Fibroblast of skin of left quadriceps (primary cell): ENCODE measurements at places on chromosomes 11 and 22.
A peak's percentile ranks its signal among the peaks of the same experiment; 100 is the strongest.

DNA sequence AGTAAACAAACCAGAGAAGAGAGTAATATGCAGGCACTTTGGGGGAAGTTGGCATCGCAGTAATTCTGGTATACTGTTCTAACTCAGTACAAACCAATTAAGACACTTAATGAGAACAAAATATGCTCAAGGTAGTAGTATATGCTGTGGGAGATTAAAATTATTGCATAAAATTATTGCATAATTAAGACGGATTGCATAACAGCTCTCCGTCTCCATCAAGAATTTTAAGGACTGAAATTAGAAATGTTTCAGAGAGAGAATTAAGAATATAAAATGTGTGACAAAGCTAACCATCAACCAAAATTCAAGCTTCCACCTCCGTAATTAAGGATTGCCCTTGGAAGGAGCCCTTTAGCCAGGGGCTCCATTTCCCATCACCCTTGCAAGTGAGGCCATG is 428.5 kb downstream of the ETS1 start:
- DNase-seq, result no peak

DNA sequence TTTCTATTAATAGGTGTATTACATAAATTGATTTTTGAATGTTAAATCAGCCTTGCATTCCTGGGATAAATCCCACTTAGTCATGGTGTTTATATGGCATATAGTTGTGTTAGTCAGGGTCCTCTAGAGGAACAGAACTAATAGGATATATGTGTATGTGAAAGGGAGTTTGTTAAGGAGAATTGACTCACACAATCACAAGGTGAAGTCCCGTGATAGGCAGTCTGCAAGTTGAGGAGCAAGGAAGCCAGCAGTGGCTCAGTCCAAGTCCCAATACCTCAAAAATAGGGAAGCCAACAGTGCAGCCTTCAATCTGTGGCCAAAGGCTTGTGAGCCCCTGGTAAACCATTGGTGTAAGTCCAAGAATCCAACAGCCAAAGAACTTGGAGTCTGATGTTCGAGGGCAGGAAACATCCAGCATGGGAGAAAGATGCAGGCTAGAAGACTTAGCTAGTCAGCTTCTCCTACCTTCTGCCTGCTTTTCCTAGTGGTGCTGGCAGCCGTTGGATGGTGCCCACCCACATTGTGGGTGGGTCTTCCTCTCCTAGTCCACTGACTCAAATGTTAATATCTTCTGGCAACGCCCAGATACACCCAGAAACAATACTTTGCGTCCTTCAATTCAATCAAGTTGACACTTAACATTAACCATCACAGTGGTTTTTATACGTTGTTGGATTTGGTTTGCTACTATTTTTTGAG is 12.9 kb downstream of the SFI1 start:
- DNase-seq, result no peak

DNA sequence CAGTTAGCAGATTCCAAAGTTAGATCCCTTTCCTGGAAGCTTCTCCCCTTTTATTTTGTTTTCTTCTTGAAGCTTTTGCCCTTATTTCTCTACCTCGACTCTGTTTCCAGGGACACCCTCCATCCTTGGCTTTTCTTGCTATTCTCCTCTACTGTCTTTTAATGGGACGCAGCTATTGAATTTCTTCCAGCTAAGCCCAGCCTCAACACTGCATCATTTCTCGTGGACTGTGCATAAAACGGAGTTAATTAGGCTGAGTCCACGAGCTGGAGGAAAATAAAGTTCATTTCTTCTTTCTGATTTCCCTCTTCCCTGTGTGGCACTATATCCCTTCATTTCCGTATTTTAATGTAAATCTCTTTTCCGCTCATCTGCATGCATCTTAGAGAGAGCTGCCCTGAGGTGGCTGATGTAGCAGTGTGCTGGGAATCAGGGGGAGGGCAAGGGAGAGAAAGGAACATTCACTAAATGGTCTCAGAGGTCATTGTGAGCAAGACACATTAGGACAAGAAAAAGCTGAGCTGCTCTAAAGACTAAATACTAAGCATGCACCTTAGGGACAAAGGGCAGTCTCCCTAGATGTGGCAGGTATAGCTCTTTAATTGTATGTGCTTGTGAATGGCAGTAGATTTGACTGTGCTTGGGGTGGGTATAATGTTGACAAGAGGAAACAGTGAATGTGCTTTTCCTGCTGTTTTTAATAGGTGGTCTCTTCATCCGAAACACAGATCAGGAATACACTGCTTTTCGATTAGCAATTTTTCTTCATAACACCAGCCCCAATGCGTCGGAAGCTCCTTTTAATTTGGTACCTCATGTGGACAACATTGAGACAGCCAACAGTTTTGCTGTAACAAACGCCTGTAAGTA is 1.9 kb downstream of the GRIA4 start:
- DNase-seq, result no peak

GRCh38 chr11:104163100-104164027 is 583 bp downstream of the PDGFD start:
- no peak for DNase-seq

GRCh38 chr22:38046070-38046748 is 11.0 kb upstream of the PICK1 start:
- no peak for DNase-seq

DNA sequence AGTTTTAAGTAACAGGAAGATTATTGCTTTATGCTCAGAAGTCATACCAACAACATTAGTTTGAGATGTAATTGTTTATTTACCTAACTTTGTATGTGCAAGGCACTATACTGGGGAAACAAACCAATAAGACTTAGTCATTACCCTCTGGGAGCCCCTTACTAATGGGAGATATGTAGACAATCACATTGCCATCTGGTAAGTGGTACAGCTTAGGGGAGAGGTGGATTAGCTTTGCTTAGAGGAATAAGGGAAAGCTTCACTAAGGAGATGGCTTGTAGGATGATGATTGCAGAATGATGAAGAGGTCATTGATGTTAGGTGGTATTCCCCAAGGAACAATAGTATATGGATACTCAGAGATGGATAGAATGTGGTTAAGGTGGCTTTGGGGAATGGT is 17.5 kb downstream of the EMSY start:
- no peak for DNase-seq

GRCh38 chr11:102168481-102168880 is 58.2 kb downstream of the YAP1 start:
- DNase-seq, result no peak

DNA sequence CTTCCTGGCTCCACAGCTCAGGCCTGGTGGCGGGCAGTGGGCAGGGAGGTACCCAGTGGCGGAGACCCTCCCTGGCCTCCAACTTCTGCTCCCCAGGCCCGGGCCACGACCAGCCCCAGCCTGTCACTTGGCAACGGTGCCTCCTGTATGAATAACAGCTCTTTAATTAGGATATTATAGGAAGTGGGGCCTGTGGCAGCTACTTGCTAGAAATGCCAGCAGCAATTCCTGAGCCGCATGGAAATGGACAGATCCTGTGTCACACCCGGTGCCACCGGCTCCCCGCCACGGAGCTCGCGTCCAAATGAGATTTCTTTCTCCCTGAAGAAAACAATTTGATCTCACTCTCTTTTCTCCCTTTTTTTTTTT is 104.5 kb downstream of the CHST1 start:
- no peak for DNase-seq

- DNase-seq, result no peak
These were observed 35.6 kb downstream of the GAS2 start for GRCh38 chr11:22702031-22702430.

GRCh38 chr11:115306689-115307088 is 197.5 kb downstream of the CADM1 start:
- DNase-seq, result no peak

DNA sequence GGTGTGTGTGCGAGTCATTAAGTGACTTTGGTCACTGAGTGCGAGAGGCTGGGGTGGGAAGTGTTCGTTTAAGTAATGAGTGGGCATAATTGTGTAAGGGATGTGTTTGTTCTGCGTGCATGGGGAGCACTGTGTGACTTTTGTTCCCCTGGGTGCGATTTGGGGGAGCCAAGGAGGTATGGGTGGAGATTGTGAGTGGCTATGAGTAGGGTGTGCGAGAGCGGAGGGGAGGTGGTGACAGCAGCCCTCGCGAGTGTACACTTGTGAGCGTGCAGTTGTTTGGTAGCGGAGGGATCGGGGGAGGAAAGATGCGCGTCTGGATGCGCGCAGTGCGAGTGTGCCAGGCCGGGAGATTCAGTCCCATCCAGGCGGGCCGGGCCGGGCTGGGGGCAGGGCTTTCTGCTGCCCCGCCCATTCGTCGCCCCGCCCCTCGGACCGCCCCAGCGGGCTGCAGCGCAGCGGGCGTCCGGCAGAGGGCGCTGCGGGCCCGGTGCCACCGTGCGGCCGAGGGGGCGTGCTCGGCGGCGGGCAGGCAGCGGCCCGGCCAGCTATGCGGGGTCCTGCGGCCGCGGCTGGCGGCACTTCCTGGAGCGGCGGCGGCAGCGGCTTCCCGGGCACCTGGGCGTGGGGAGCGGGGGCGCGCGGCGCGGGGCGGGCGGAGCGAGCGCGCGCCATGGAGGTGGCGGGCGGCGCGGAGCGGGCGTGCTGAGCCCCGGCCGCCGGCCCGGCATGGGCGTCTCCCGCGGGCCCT is at the start of gene DGKZ:
TSS of gene DGKZ (plus strand) at position 578 of the 751 bp plus-strand sequence. CDS start 197 bp downstream, outside the sequence.
- peak; percentile 65 for DNase-seq

GRCh38 chr11:71399341-71399740 is 48.9 kb downstream of the DHCR7 start:
- DNase-seq, result no peak

- DNase-seq, result no peak
These were observed 1.2 kb upstream of the IGLL1 start for GRCh38 chr22:23581260-23581650.

DNA sequence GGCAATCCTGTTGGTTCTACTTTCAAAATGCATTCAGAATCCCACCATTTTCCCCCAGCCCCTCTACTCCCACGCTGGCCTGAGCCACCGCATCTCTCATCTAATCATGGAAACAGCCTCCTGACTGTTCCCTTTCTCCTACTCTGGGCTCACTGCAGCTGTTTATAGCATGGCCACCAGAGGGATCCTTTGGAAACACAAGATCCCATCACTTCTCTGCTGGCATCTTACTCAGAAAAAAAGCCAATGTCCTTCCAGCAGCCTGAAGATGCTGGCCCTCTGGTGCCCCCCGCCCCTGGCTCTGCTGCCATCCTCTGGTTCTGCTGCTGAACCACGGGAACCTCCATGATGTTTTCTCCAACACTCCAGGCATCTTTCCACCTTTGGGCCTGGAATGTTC is 11.1 kb downstream of the MS4A8 start:
- DNase-seq, result no peak

GRCh38 chr22:33299245-33299956 is 241.2 kb upstream of the SYN3 start:
- DNase-seq, result no peak

DNA sequence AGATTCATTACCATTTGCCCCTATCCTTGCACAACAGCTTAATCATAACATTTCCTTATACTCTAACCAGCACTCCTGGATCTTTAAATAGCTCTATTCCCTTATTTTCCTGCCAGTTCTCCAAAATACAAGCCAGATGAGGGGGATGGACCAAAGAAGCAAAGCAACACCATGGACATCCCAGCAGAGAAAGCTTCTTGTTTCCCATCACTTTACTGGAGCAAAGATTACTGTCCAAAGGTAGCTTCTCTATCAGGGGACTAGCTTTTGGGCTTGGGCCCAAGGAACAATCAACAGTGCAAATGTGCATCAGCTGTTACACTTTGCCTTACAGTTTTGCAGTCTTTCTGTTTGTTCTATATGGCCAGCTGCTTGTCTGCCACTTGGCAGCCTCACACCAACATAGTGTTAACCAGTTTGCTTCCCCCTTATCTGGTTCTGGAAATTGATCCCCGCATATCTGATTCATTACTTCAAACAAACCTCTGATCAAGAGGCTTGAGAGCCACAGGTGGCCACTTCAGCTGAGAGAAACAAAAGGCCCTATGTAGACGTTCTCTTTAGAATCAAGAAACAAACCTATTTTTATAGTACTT is 814.3 kb downstream of the METTL15 start:
- no peak for DNase-seq

- DNase-seq, result no peak
These were observed 37.4 kb downstream of the CD82 start for GRCh38 chr11:44602891-44603310.

DNA sequence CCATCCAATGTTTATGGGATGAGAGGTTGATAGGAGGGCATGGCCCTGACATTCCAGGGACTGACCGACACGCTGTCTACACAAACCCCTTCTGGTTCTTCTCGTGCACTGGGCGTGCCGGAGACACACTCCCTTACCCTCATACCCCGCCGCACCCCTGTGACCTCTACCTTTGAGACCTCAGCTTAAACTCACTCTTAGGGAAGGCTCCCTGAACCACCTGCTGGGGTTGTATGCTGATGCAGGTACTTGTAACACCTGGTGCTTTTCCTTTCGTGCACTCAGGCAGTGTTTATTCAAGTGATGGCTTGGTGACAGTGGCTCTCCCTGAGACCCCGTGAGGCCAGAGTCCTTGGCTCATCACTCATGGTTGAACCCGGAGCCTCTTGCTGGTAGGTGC is 12.0 kb downstream of the PPARA start:
- DNase-seq, result no peak

DNA sequence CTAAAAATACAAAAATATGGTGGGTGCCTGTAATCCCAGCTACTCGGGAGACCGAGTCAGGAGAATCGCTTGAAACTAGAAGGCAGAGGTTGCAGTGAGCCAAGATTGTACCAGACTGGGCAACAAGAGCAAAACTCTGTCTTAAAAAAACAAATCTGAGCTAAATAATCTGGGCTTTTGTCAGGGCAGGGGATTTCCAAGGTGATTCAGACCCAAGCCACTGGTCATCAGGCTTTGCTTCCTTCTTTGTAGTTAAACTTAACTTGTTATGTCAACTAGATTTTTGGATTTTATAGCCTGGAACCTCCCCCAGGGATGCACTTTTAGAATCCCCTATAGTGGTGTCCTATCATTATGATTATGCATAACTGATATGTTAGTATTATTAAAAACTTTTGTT is 27.0 kb upstream of the SLC22A8 start:
- DNase-seq, result no peak

GRCh38 chr11:125569915-125570621 is 791 bp downstream of the EI24 start:
- DNase-seq, result no peak

DNA sequence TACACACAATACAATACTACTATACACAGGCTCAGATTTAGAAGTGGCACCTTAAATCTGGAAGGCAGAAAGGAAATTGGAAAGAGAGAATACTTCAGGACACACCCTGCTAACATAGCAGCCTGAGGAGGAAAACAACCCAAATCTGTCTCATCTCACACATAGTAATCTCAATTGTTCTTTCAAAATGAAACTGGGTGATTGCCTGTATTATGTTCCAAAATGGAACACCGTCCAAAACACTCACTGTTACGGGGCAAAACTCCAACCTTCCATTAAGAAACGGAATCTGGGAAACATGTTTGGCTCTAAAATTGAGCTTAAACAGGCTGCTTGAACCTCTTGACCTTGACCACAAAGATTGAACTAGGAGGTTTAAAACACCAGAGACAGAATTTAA is 572.6 kb downstream of the OPCML start:
- DNase-seq, result no peak
